ENCODE measurements at places on chromosomes 3 and 15.

- no peak overlapping the region for H3K4me3 ChIP-seq
- no peak for DNase-seq
- no peaks in the 10 kb centered on the region for H3K4me1 ChIP-seq
- no peaks in the 10 kb centered on the region for H3K36me3 ChIP-seq
- no peaks in the 10 kb centered on the region for H3K27me3 ChIP-seq
- H3K27ac ChIP-seq: no peak overlapping the region
These were observed 38.9 kb downstream of the ACAN start for GRCh38 chr15:88842156-88842555.

GRCh38 chr3:14137004-14137403 lies 12.2 kb downstream of the TMEM43 start:
- peaks cover 32% of the 10 kb centered on the region for H3K36me3 ChIP-seq
- no peak overlapping the region for H3K4me3 ChIP-seq
- no peak overlapping the region for H3K27ac ChIP-seq
- no peak for DNase-seq

GRCh38 chr3:67691207-67691606 lies 36.8 kb upstream of the SUCLG2 start:
- no peaks in the 10 kb centered on the region for H3K36me3 ChIP-seq
- DNase-seq: no peak
- no peaks in the 10 kb centered on the region for H3K27me3 ChIP-seq
- no peaks in the 10 kb centered on the region for H3K4me1 ChIP-seq

- DNase-seq: no peak
- H3K4me3 ChIP-seq: no peak overlapping the region
- no peak overlapping the region for H3K27ac ChIP-seq
These were observed 286.5 kb downstream of the NSUN3 start for GRCh38 chr3:94349310-94349878.

DNA sequence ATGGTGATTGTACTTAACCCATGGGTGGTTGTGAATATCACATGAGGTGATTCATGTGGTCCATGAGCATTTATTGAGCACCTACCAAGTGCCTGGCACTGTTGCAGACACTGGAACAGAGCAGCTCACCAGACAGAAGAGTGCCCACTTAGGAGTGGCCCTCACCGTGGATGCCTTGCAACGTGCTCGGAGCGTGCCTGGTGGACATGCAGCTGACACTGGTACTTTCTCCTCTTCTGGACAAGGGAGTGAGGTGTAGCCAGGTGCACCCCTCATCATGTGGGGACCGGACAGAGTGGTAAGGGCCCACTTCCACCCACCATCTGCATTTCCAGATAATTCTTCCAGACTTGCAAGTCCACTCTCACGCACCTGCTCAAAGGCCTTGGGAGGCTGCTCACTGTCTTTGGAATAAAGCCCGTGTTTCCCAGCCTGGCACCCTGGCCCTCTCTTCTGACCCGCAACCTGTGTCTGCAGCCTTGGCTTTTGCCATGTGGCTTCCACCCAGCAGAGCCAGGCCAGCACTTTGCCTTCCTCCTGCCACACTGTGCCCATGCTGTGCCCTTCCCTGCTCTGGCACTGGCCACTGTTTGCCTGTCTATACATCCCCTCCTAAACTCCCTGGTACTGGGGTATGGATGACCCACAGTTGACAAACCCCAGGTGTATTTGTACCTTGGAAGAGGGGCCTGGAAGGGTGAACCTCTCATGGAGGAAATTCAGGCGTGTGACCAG lies 90.9 kb upstream of the SEC13 start:
- H3K4me3 ChIP-seq: no peak overlapping the region
- no peaks in the 10 kb centered on the region for H3K36me3 ChIP-seq
- no peaks in the 10 kb centered on the region for H3K27me3 ChIP-seq
- H3K27ac ChIP-seq: no peak overlapping the region
- no peak for DNase-seq

DNA sequence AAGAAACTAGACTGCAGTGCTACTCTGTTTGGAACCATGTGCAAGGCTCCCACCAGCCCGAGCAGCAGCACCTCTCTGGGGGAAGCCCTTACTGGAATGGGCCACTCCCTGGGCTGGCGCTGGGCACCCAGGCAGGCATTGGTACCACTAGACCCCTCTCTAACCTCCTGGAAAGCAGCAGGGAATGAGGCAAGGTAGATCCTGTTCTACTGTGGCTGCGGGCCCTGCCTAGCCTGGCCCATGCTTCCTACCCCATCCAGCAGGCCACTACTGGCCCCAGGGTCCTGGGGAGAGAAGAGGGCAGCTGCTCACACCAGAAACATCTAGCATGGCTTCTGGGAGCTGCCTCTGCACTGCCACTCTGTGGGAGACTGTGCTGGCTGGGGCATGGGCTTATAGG lies 44.8 kb downstream of the MESD start:
- no peak overlapping the region for H3K4me3 ChIP-seq
- no peak for DNase-seq
- H3K27ac ChIP-seq: no peak overlapping the region
- H3K27me3 ChIP-seq: no peaks in the 10 kb centered on the region
- H3K4me1 ChIP-seq: no peaks in the 10 kb centered on the region

Measured in iPS DF 6.9 (cell line).